Stimulated activated CD8-positive, alpha-beta memory T cell treated with anti-CD3 and anti-CD28 coated beads, Interleukin-15, amount 100 ng/mL, for 4 hours (primary cell): ENCODE measurements at places on chromosomes 1 and 21.

DNA sequence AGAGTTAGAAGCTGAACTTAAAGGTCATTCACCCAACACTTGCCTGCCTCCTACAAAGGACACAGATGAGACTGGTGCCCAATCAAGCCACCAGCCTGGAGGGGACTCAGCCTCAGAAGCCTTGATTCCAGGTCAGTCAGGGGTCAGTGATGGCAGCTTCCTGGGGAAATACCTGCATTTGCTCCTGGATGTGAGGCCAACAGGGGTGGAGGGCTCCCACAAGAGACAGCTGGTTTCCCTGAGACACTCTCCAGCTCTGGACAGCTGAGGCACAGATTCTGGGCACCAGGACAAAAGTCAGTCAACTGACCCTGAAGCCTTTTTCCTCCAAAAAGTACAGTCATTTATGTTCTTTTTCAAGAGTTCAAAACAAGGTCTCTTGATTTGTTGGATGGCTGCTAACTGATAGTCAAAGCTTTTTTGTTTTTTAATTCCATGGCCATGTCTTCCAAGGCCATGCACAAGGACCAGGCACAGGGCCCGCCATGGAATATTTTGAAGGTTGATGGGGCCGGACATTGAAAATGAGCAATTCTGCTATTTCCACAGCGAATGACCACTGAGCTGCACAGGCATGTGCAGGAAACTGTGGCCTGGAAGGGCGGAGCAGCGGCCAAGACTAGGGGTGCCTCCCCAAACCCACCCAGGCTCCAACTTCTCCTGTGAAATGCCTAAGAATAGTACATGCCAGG lies 1.8 kb downstream of the C2CD2 start:
- DNase-seq: no peak

DNA sequence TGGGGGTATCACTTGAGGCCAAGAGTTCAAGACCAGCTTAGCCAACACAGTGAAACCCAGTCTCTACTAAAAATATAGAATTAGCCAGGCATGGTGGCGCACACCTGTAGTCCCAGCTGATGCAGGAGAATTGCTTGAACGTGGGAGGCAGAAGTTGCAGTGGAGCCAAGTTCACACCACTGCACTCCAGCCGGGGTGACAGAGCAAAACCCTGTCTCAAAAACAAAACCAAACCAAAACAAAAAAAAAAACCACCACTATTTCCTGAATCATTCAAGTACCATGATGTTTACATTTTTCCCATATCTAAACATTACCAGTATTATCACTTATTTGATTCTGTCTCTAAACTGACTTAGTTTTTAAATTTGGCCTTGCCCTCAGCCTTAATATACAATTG lies 29.5 kb downstream of the TUT4 start:
- DNase-seq: no peak

DNA sequence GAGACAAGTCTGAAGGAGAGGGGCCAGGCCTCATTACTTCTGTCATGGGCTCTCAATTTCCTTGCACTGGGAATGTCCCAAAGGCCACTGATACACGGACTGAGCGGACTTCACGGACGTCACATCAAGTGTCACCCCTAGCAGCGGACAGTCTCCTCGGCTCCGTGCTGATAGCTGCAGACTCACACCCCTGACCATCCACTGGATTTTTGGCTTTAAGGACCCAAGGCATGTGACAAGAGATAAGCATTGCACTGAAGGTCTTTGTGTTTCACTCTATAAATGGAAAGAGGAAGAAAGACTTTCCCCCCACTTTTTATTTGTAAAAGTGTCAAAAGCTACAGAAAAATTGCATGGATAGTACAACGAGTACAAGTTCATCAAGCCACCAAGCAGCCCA lies 200.4 kb upstream of the FGGY start:
- DNase-seq: no peak

DNA sequence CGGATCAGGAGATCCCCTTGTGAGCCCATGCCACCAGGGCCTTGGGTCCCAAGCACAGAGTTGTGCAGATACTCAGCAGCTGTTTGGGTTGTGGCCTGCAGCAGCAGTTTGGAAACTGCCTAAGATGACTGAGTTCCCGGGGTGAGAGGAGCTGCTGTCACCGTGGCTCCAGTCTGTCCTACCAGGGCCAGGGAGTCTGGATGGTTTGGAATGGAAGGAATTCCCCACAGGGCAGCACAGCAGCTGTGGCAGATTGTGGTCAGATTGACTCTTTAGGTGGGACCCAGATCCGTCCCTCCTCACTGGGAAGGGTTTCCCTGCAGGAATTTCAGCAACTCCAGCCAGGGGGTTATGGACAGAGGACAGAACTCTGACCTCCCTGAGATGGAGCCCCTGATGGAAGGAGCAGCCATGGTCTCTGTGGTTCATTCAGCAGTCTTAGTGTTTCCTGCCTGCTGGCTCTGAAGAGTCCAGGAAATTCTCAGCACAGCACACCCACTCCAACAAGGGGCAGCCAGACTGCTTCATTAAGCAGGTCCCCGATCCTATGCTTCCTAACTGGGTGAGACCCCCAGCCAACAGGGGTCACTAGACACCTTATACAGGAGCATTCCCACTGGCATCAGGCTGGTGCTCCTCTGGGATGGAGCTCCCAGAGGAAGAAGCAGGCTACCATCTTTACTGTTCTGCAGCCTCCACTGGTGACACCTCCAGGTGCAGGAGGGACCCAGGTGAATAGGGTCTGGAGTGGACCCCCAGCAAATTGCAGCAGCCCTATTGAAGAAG lies 51.5 kb upstream of the TNFSF4 start:
- no peak for DNase-seq

DNA sequence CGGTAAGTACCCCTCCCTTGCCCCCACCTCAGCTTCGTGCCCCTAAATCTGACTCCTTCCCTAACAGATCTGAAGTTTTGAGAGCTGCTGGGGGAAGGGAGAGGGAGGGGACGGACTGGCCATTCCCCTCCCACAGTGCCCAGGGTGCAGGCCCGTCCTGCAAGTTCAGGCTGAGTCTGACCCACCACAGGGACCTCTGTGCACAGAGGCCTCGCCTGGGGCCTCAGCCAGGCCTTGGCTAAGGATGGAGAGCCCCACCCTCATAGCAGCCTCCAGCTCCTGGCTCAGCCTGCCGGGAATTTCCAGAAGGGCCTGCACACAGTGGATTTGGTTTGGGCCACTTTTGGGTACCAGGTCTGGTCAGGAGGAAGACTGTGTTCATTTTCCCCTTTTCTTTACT lies 31.2 kb upstream of the TNFRSF1B start:
- no peak for DNase-seq

GRCh38 chr21:16084776-16085364 lies 355.1 kb downstream of the USP25 start:
- DNase-seq: no peak

DNA sequence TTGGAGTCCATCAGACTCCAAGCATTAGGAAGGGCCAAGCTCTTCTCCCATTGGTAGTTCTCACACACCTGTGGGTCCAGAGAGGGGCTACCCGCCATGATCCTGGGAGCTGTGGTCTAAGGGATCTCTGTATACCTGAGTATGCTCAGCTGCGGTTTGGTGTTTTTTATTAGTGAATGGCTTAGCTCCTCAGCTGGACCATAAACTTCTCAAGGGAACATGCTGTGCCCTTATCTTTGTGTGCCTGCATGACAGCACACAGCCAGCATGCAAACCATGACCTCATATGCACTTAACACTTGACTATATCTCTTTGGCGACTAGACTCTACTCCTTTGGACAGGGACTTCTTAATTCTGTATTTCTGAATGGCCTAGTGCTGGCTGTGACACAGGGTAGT lies 94.5 kb downstream of the CD58 start:
- DNase-seq: no peak

- no peak for DNase-seq
Observed at GRCh38 chr1:1943834-1944570, 24.9 kb upstream of the TMEM52 start.

DNA sequence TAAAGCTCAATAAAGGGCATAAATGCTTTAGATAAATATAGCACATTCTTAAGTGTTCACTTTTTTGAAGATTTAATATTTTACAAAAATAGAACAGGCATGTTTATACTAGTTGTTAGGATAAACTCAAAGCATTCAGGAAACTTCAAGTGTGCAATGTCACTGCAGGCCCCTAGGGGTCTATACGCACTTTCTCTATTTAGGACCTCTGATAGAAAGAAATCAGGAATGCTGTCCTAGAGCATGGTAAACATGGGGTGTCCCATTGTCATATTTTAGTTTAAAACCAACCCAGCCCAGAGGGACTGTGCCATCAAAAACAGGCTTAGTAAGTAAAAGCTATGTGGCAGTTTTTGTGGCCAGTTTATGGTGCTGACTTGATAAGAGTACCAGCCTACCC lies 102.2 kb downstream of the BARHL2 start:
- DNase-seq: no peak

DNA sequence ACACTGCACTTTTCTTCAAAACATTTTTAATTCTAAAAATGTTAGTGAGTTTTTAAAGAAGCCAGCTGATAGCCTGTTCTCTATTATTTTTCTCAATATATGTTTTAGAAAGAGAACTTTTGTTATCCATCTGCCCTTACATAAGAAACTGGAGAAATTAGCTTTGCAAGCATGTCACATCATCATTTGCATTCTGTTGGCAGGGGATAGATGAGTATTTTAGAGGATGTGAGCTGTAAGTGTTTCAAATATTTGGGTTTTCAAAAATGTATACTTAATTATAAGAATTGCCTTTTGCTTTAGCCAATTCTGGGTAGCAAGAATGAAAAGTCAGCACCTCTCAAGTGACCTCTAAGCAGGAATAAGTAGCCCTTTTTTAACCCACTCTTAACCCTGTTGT lies 7.4 kb downstream of the NFIA start:
- DNase-seq: no peak

GRCh38 chr1:171881442-171881841 lies 40.1 kb downstream of the DNM3 start:
- DNase-seq: no peak

- no peak for DNase-seq
Observed at GRCh38 chr1:243346468-243346867, 90.6 kb downstream of the SDCCAG8 start.

GRCh38 chr1:104699433-104699832 lies 949.7 kb downstream of the AMY1C start:
- DNase-seq: no peak

DNA sequence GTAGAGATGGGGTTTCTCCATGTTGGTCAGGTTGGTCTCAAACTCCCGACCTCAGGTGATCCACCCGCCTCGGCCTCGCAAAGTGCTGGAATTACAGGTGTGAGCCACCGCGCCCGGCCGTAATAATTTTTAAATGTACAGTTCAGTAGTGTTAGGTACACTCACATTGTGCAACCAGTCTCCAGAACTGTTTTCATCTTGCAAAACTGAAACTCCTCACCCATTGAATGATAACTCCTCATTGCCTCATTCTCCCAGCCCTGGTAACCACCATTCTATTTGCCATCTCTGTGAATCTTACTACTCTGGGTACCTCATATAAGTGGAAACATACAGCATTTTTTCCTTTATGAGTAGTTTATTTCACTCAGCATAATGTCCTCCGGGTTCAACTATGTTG lies 3.4 kb downstream of the NLRP3 start:
- DNase-seq: no peak

DNA sequence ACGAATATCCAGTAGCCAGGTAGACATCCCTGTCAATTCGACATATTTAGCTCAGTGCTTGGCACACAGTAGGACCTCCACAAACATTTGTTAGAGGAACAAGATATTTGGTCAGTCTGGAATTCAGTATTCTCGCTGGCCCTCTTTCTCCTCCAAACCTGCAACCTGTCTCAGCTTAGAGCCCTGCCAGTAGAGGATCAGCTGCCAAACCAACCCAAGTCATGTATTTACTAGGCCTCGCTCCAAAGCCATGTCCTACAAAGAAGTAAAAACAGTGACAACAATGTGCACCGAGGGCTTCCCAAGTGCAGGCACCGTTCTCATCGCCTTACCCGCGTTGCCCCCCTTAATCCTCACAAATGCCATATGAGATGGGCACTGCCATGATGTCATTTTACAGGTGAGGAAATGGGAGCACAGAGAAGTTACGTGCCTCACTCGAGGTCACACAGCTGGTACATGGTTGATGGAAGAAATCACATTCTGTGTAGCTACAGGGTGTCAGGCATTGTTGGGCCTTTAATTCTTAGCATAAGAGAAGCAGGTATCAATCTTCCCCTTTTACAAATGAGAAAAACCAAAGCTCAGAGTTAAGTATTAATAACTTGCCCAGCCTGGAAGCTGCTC lies 26.0 kb upstream of the CDCA8 start:
- no peak for DNase-seq

- no peak for DNase-seq
Observed at GRCh38 chr1:156119503-156120209, 5.1 kb downstream of the LMNA start.

GRCh38 chr1:20359451-20360330 lies 69.0 kb downstream of the VWA5B1 start:
- no peak for DNase-seq

DNA sequence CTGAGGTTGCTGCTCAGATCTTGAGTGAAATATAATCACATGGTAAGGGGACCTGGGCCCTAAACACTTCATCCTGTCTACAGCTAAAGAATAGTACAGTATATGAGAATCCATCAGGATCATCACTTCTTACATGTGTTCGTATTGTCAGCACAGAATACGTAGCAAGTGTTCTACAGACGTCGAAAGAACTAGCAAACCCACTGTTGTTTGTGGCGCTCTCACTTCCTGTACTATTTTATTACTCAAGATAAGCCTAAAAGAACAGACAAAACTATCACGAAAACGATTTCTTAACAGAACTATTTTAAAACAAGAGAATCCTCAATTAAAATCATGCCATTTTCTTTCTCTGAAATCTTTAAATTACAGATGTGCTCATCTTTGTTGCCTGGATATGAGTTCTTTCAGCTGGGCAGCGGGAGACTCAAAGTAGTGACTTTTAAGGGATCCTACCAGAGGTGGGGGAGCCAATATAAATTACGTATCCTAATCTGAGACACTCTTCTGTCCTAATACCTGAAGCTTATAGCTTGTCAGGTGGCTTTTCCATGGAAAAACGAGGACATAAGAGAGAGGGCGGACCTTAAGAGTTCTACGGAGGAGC lies 724 bp downstream of the ST7L start:
- no peak for DNase-seq

GRCh38 chr21:36539434-36540150 lies 59.7 kb upstream of the CLDN14 start:
- no peak for DNase-seq

DNA sequence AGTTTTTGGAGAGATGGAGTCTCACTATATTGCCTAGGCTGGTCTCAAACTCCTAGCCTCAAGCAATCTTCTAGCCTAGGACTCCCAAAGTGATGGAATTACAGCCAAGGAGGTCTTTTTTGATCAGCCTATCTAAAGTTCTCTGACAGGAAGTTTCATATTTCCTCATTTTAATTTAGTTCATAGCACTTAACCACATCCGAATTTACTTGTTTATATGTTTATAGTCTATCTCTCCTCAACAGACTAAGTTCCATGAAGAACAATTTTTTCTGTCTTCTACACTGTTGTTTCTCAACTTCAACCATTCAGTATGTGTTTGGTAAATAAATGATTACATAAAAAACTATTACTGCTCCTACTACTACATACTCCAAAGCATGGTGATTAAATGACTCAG lies 47.9 kb downstream of the GON4L start:
- no peak for DNase-seq

DNA sequence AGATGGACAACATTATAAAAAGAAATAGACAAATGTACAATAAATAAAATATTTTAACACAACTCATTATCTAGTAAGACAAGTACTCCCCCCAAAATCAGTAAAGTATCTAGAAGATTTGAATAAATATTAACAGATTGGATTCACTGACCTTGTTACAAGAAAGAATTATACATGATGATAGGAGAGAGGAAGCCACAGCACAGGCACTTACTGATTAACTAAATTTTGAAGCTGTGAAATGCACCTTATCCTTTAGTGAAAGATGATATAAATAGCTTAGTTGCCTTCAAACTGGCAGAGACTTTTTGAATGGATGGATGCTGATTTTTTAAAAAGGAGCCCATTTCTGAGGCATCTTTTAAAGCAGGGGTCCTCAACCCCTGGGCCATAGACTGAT lies 8.5 kb downstream of the CR1 start:
- no peak for DNase-seq
